ENCODE measurements at places on chromosomes 5 and 9.

DNA sequence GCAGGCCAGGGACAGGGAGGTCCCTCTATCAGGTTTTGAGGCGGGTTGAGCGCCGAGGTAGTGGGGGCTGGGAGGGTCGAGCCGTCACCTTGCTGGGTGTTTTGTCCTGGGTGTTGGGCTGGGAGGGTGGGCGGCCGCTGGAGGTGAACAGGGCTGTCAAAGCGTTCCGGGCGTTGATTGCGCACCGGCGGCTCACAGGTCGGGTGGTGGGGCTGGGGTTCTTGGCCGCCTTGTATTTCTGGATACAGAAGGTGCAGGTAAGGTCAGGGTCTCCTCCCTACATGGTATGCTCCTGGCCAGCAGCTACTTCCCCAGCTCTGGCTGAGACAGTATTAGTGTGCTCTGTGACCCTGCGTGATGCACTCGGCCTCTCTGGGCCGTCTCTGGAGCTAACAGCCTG is 6.1 kb downstream of the BBLN start:
- no peak for DNase-seq

- DNase-seq: no peak
These were observed 198.6 kb downstream of the TLE1 start for GRCh38 chr9:81490605-81491331.

- no peak for DNase-seq
These were observed 3.5 kb downstream of the EEIG1 start for GRCh38 chr9:127977009-127977883.

- no peak for DNase-seq
These were observed 45.3 kb upstream of the CCDC112 start for GRCh38 chr5:115341745-115342144.
